C1 segment of cervical spinal cord (tissue), 14 donors: ENCODE measurements at places on chromosomes 5 and 9.

GRCh38 chr9:114004221-114004716, 73.8 kb downstream of the AMBP start:
- peak; percentile 58 for DNase-seq

GRCh38 chr5:180333661-180334060, 19.5 kb downstream of the GFPT2 start:
- no peak for DNase-seq

DNA sequence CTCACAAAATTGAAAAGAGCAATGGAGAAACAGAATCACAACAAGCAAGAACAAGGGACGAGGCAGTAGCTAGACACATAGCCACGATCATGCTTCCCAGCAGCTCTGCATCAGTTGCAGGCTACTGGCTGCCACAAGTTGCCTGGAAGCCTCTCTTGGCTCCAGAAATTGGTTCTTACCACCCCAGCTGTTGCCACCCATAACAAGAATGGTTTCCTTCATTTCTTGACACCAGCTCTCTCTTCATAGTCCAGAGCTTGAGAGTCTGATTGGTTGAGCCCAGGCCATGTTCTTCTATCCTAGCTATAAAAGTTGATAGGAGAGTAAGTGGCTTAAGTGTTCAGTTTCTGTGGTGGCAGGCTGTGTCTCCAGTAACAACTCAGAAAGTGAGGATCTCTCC, 210.7 kb upstream of the ANKRD55 start:
- no peak for DNase-seq

GRCh38 chr5:19564036-19564435, 424.0 kb downstream of the CDH18 start:
- DNase-seq: no peak

GRCh38 chr5:101080462-101081240, 177.6 kb upstream of the ST8SIA4 start:
- no peak for DNase-seq

GRCh38 chr5:177576169-177576568, 15.8 kb upstream of the TMED9 start:
- no peak for DNase-seq

GRCh38 chr9:91736898-91737601, 213.0 kb downstream of the ROR2 start:
- DNase-seq: peak; percentile 14

DNA sequence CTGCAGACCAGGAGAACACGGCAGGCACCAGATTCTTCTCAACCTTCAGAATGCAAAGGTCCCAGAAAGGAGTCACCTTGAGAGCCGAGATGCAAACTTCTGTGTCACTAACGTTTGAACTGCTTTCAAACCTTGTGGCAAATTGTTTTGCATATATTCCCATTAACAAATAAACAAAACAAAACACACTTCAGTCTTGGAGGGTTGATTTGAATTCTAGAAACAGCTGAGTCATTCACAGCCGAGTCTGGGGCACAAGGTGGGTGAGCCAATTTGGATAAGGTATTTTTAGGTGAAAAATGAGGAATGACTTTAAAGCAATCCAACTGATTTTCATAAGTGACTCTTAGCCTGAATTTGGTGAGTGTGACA, 38.8 kb upstream of the ANKRD33B start:
- DNase-seq: no peak

DNA sequence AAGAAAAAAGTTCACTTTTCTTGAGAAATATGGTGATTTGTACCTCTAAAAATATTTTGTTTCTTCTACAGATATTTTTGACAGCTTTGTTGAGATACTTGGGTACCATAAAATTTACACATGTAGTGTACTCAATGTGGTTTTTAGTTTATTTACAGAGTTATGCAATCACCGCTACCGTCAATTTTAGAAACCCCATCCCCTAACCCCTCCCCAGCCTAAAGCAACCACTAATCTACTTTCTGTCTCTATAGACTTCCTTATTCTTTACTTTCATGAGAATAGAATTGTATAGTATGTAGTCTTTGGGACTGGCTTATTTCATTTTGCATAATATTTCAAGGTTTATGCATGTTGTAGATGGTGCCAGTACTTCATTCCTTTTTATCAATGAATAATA, 45.0 kb upstream of the TDRD7 start:
- no peak for DNase-seq

DNA sequence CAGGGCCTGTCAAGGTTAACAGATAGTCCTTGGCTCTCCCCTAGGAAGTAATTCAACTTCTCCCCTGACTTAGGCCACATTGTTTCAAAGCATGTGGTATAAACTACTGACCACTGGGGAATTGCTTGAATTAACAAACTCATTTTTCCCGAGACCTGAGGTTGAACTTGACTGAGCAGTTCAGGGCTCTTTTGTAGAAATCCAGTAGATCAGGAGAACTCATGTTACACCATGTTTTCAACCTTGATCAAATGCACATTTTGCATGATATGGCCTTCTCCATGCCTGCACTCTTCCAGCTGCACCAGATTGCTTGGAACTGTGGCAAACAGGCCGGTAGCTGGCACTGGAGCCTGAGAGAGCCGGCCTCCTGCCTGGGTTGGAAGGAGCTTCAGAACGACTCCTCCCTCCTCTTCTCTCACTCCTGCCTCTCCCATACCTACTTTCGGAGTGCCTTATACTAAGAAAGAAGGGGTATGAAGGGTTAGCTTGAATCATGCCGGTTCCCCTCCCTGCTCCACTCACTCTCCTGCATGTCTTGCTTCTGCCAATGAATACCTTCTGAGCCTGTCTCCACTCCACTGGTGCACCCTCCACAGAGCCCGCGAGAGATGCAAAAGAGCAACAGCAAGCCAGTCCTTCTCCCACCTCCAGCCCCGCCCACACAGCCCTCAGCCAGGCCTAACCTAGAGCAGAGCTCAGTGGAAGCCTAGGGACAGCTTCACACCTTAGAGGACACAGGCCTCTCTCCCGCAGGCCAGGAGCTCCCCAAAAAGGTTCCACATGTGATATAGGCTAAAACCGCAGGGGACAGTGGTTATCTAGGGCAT, 159.4 kb downstream of the MACROH2A1 start:
- no peak for DNase-seq

GRCh38 chr5:172695232-172696054, 54.4 kb downstream of the NEURL1B start:
- DNase-seq: no peak

- DNase-seq: no peak
Measured at GRCh38 chr5:133977858-133978257, 9.4 kb upstream of the C5orf15 start.

DNA sequence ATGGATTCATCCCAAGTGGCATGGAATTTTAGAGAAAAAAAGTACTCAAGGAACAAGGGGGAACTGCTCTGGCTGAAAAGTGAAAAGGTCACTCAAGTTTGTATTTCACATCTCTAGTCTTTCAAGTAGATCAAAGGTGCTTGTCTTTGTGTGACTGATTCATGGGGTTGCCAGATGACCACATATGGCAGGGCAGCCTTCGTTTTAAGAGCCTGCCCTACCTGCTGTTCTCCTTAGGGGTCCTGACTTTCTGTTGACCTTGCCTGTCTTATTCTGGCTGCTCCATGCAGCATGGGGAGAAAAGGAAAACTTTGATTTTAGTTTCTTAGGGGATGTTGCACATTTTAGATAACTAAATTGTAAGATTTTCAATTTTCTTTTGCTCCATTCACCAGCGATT, 877.7 kb downstream of the TLE1 start:
- no peak for DNase-seq

DNA sequence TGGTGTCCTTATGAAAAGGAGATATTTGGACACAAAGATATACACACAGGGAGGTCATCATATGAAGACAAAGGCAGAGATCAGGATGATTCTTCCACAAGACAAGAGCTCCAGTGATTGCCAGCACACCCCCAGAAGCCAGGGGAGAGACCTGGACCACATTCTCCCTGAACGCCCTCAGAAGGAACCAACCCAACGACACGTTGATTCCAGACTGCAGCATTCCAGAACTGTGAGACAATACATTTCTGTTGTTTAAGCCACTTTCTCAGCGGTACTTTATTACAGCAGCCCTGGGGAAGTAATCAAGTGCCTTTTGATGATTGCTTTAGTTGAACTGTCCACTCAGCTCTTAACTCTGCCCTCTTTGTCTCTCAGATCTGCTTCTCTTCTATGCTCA, 285.5 kb upstream of the SMARCA2 start:
- DNase-seq: no peak

- no peak for DNase-seq
Measured at GRCh38 chr9:129415942-129416651, 204.8 kb downstream of the C9orf50 start.

DNA sequence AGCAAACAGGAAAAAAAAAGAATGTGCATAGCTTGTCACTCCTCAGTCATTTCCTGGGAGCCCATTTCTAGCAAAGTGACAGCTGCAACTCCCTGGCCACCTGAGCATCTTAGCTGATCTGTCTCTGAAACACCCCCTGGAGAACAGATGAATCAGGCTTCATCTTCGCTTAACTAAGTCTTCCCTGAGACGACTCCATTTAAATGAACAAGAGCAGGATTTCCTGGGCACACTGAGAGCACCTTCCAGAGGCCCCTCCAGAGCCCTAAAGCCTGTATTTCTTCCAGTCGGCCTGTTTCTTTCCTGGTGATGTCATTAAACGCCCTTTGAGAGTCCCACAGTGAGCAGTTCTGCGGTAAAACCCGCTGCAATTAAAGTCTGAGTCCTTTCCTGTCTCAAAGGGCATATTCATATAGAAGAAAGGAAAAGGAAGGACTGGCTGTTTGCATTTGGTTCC, 13.9 kb downstream of the TGFBI start:
- DNase-seq: no peak

- DNase-seq: no peak
Measured at GRCh38 chr5:90356622-90357021, 52.9 kb downstream of the CETN3 start.

DNA sequence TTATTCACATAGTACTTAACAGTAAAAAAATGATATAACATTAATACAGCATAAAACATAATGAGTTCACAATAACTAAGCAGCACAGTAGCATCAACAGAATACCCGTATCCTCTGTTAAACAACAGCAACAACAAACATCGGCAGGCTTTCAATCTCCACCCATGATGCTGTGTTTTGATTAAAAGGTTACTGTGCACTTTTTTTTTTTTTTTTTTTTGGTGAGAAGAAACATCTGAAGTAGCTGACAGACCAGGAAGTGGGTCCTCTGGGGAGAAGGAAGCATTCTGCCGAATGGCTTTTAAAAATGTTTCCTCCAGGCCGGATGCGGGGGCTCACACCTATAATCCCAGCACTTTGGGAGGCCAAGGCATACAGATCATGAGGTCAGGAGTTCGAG, 282.3 kb downstream of the EPB41L4A start:
- no peak for DNase-seq

GRCh38 chr9:13491138-13491492, 211.6 kb upstream of the MPDZ start:
- DNase-seq: no peak

DNA sequence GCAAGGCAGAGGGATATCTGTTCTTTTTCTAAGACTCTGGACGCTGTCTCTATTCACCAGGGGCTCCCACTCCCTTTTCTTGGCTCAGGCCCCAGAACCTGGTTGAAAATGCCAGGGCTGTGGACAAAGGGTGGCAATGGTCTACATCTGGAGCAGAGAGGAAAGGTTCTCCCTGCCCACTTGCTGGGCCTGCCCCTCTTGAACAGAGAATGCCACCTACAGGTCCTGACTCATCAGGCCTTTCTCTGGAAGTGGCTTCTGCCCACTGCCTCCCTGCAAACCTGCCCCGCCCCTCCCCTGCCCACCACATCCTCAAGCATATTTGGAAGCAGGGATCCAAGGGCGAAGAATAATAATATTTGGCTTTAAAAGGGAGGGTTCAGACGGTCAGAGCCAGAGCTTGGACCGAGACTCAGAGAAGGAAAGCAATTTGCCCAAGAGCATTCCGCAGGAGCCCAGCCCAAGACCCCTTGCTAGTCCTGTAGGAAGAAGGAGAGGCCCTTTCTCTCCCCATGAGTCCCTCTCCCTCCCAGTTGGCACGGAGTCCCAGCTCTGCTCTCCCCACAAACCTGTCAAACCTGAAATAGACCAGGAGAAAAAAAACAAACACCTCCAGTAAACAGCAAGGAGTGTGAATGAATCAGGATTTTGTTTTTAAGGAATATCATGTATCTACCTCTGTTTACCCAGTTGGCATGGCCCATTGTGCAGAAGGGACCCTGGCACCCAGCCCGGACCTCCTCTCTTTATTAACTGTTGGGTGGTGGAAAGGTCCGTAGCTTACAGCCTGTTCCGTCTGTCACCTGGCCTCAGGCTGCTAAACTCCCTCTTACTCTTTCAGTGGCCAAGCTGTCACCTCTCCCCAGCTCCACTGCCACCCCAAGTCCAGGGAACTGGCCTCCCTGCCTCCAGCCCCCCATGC, 37.7 kb upstream of the STXBP1 start:
- no peak for DNase-seq

- no peak for DNase-seq
Measured at GRCh38 chr5:108432024-108432423, 50.1 kb upstream of the FBXL17 start.

GRCh38 chr5:165894916-165895315, 2389.5 kb downstream of the MAT2B start:
- no peak for DNase-seq

GRCh38 chr5:34751807-34752736, 86.9 kb upstream of the TTC23L start:
- no peak for DNase-seq

GRCh38 chr9:94946256-94946655, 219.8 kb downstream of the AOPEP start:
- DNase-seq: no peak

DNA sequence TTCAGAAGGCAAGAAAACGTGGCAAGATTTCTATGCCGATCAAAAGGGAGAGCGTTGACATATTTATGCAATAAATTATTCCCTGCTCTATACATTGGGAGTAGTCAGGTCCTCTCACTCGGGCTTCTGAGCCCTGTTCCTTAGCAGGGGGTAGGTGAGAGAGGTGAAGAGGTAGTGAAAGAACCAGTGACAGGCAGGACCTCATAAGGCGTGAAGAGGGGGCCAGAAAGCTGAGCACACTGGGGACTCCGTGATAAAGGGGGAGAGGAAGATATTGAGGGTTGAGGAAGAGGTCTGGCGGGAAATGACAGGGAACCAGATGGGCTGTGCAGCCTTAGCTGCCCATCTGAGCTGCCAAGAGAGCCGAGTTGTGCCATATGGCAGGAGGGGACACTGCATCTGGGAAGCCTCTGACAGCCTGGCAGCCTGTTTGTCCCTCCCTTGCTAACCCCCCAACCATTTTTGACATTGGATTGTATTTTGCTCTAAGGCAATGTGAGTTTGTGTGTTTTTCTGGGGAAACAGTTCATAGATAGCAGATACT, 782 bp upstream of the CDC20B start:
- no peak for DNase-seq

GRCh38 chr5:1736065-1736464, 63.6 kb downstream of the MRPL36 start:
- no peak for DNase-seq

GRCh38 chr9:110028271-110028670, 179.7 kb downstream of the C9orf152 start:
- DNase-seq: no peak

GRCh38 chr9:2093920-2094597, 78.9 kb downstream of the SMARCA2 start:
- no peak for DNase-seq

DNA sequence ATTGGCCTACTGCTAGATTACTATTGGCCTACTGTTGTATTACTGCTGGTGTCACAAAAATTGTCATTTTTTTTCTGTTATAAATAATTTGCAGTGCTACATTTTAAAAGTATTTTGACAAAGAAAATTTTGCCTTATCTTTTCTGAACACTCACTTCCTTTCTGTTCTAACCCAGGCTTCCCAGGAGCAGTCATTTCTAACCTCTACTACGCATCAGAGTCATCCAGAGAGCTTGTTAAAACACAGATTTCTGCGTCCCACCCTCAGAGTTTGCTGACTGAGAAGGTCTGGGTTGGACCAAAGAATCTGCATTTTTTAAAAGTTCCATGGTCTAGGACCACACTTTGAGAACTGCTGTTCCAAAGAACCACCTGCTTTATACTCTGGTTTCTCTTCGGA, 306.1 kb downstream of the GLIS3 start:
- no peak for DNase-seq
